Activated B cell treated with CpG ODN at 0.5 μM for 24 hours (primary cell): ENCODE measurements at places on chromosomes 12 and 14.
A peak's percentile ranks its signal among the peaks of the same experiment; 100 is the strongest.

GRCh38 chr12:13981990-13982389, 588 bp upstream of the GRIN2B start:
- DNase-seq = no peak

GRCh38 chr12:121837680-121838079, 21.0 kb downstream of the HPD start:
- no peak for DNase-seq

GRCh38 chr14:93318927-93319326, 13.9 kb downstream of the BTBD7 start:
- DNase-seq = no peak

GRCh38 chr12:47838286-47838931, 18.7 kb upstream of the HDAC7 start:
- DNase-seq = no peak

- DNase-seq = no peak
Measured at GRCh38 chr14:78863143-78863542, 693.0 kb downstream of the NRXN3 start.

DNA sequence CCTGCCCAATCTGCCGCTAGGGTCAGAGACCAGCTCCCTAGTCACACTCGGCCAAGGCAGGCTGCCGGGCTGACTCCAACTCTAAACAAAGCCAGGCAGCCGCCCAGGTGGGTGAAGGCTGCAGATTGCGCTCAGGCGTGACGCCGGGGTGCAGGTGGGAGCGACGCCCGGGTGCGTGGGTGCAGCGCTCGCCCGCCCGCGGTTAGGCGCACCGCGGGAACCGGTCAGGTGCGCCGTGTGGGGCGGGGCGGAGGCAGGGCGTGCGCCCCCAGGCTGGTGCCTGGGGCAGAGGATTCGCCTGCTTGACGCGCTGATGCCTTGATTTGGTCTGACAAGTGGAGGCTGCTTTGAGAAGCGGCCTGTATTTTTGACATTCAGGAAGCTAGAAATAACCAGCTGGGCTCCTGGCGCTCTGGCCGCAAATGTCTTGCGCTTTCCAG, 126.7 kb upstream of the HIF1A start:
- DNase-seq = peak; percentile 74

DNA sequence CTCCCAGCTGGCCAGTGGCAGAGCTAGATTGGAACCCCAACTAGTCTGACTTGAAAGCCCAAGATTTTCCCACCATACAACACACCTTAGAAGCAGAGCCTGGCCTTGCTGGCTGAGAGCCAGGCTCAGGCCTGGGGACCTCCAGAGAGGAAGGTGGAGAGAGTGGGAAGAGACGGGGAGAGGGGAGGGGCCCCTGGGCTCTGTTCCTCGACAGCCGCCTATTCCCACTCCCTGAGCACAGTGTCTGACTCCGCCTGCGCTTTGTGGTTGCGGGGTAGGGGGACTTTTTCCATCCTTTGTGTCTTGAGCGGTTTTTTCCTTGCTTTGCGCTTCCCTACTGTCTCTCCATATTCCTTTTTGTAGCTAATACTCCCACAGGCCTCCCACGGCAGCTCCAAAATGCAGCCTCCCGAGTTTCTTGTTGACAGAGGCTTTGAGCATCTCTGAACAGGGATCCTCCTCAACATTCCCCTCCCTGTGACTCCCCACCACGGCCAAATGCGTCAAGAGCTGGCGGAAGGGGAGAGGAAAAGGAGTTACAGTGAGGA, 4.0 kb upstream of the KCNH3 start:
- no peak for DNase-seq

GRCh38 chr12:64042911-64043310, 179.2 kb downstream of the KICS2 start:
- DNase-seq = no peak

DNA sequence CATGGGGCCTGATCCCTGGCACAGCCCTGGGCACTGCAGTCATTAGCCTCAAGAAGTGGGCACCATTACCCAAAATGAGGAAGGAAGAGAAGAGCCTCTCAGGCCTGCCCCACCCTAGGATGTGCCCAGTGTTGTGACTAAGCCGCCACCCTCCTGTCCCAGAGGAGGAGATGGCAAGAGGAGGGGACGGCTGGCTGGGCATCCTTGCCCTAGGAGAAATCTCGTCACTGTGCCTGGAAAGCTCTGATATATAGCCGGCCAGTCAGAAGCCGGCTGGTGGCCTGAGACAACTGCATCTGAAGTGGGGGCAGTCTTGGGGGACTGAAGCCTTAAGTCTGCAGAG, 115.2 kb downstream of the LGMN start:
- DNase-seq = peak; percentile 27

DNA sequence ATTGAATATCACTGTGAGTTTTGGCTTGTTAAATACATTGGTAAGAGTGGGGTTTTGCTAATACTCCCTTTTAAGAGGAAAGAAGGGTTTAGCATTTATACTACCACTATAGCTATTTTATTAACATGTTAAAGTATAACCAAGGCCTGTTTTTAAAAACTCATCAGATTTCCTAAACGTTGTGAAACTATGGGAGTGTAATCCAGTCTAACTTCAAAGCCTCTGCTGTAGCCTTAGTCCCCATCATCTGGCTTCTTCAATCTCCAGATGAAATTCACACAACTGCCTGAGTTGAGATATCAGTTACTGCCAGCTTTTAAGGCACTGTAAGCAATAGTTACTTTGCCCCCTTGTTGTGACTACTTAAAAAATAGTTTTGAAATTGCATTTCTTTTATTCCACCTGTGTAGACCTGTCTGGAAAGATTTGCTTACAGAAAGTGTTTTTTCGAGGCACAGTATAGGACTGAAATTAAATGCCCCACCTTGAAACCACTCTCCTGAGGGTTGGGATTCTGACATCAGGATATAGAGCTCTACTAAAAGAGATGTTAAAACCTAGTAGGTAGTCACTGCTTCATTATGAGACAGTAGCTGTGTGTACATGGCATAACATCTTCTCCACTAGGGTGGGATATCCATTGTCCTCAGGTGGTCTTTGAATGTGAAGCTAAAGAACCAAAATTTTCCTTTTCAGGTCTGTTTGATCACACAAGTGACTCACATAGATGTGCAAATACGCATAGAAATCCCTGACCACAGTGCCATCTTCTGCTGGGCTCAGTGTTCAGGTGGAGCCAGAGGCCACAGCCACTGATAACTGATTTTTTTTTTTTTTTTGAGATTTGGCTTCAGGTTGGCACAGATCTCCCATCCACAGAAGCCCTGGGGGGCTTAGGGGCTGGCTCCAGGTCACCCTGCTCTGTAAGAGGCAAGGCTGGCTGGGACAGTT, 125.5 kb downstream of the DAAM1 start:
- DNase-seq = no peak

GRCh38 chr12:130216031-130216430, 53.8 kb downstream of the FZD10 start:
- DNase-seq = no peak

GRCh38 chr12:14394317-14395073, 29.0 kb downstream of the ATF7IP start:
- no peak for DNase-seq

- DNase-seq = no peak
Measured at GRCh38 chr12:116525418-116526001, 33.7 kb upstream of the MAP1LC3B2 start.

- DNase-seq = no peak
Measured at GRCh38 chr14:75044322-75044721, 6.9 kb downstream of the MLH3 start.

DNA sequence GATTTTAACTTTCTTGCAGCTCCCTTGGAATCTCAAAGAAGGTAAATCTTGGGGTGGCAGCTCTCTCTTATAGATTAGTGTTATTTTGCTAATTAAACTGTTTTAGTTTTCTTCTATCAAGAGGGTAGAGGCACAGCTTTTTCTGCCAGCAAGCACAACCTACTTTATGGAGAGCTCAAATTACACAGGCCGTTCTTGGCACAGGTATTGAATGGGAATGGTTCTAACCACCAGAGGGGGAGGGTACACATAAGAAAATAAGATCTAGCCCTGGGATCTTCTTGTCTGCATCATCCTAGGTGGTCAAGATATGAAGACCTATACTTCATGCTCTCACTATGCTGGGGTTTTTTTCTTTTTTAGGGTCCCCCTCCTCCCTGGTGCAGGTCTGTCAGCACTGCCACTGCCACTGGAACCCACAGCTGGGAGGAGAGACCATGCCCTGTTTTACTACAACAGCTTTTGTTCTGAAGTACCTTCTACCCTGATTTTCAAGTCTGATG, 48.6 kb upstream of the STAC3 start:
- DNase-seq = no peak

- no peak for DNase-seq
Measured at GRCh38 chr12:126343321-126343720, 1278.1 kb downstream of the AACS start.

GRCh38 chr12:32139064-32139421, 32.4 kb downstream of the BICD1 start:
- peak; percentile 27 for DNase-seq

GRCh38 chr12:58346032-58346632, 404.8 kb downstream of the ATP23 start:
- no peak for DNase-seq

DNA sequence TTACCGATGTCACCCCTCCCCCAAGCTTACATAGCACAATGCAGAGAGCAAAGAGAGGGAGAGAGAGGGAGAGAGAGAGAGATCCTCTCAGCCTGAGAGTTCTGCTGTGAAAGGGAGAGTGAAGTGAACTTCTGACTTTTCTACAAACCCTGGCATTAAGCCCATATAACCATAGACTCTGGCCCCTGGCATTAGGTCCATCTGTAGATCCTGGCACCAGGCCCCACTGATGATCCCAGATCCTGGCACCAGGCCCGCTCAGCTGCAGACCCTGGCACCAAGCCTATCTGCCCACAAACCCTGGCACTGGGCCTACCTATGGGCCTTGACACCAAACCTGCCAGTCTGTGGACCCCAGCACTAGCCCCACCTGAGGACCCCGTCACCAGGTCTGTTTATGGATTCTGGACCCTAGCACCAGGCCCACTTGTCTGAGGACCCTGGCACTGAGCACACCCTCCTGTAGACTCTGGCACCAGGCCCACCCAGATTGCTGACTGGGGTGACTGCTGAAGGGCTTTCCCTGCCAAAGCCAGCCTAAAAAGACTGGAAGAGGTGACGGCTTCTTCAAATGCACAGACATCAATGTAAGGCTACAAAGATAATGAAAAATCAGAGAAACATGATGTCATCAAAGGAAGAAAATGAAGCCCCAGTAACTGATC, 14.5 kb upstream of the KRT83 start:
- no peak for DNase-seq

DNA sequence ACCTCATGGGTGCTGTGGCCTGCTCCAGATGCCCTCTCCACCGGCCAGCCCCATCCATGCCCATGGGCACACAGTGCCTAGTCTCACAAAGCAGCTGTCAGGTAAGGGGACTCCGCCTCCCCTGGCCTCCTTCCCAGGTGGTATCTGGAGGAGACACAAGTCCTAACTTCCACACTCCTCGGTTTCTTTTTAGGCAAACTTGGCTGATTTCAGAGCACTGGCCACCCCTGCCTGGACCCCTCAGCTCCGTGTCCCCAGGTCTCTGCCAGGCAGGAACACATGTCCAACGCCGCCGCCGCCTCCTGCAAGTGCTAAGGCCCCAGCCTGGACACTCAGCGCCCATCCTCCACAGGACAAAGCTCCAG, 324.1 kb upstream of the DIO3 start:
- DNase-seq = no peak

GRCh38 chr14:63777024-63777423, 49.2 kb upstream of the SGPP1 start:
- DNase-seq = no peak

DNA sequence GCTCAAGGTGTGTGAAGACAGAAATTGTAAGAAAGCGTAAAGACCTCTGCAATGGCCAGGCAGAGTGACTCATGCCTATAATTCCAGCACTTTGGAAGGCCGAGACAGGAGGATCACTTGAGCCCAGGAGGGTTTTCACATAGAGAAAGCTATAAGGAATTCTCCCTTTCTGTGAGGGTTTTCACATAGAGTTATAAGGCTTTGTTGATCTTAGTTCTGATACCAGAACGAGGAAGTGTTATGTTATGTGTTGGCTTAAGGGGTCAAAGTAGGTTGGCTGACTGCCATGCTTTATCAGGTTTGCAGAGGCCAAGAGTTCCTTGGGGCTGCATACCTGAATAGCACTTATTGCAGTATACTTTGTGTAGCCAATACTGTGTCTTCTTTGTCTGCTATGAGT, 139.1 kb downstream of the ERC1 start:
- no peak for DNase-seq

DNA sequence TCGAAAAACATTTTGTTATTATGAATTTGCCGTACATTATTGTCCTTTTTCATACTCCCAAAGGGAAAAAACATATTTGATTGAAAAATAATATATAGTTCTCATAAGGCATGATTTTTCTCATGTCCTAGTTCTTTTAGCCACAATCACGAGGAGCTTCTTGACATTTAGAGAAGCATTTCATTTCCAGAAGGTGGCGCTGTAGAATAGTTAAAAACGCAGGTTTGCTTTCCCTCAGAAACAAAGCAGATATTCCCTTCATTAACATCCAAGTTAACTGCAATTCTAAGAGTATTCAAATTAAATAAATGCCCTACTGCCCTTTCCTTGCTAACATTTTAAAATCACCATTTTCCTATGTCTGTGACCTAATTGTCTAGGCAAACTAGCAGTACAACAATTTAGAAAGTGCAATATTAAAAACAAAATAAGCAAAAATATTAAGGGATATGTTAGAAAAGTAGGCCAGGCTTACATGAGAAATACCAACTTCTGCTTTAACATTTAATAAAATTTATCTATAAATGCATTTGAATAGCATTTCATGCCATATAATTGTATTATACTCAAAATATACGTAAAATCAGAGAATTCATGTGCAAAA, 10.9 kb upstream of the PIK3C2G start:
- no peak for DNase-seq

- DNase-seq = no peak
Measured at GRCh38 chr14:25237845-25238244, 187.9 kb upstream of the STXBP6 start.

GRCh38 chr12:125530876-125531275, 465.6 kb downstream of the AACS start:
- DNase-seq = no peak

DNA sequence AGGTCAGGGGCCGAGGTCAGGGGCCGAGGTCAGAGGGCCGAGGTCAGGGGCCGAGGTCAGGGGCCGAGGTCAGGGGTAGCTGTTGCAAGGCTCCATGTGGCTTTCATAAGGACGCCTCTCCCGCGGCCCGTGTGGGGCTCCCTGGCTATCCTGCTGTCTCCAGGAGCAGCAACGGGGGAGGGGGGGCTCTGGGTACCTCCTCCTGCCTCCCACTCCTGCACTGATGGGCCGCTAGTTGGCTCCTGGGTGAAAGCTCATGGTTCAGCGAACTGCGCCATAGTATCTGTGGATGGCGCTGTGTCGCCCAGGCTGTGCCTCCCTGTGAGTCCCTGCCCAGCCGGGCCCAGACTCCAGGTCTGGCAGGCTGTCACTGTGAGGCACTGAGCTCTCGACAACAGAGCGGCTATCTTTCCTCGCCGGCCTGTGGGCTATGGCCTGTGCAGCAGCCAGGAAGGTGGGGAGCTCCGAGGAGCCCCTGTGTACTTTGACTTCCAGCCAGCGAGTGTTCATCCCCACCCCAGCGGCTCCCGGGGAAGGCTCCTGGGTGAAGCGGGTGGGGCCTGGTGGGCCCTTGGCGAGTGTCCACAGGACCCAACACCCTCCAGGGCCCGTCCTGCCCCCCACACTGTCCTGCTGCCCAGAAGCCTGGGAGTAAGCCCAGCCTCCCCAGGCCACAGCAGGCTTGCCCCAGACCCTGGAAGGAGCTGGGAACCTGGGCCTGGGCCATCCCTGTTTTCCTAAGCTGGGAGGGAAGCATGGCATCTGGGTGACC, 8.1 kb downstream of the RFLNA start:
- no peak for DNase-seq
